ENCODE measurements at places on chromosomes 7 and 10.

DNA sequence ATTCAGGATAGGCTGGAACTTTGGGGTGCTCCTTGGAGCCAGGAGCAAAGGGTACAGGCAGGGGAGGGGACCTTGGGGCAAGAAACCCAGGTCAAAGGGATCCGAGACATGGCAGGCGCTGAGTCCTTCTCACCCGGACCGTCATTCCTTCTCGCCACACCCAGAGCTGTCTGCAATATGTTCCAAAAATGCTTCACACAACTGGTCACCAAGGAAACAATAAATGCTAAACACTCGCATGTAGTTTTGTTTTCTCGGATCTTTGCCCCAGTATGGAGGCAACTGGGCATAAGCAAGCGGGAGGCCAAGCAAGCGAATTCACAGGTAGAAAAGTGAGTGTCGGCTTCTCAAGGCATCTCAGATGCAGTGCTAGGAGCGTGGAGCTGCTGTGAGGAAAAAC lies 80.8 kb downstream of the PIP4K2A start:
- no peak for DNase-seq

- DNase-seq: peak; percentile 50
These were observed 375.0 kb downstream of the TYW1 start for GRCh38 chr7:67371429-67372305.

DNA sequence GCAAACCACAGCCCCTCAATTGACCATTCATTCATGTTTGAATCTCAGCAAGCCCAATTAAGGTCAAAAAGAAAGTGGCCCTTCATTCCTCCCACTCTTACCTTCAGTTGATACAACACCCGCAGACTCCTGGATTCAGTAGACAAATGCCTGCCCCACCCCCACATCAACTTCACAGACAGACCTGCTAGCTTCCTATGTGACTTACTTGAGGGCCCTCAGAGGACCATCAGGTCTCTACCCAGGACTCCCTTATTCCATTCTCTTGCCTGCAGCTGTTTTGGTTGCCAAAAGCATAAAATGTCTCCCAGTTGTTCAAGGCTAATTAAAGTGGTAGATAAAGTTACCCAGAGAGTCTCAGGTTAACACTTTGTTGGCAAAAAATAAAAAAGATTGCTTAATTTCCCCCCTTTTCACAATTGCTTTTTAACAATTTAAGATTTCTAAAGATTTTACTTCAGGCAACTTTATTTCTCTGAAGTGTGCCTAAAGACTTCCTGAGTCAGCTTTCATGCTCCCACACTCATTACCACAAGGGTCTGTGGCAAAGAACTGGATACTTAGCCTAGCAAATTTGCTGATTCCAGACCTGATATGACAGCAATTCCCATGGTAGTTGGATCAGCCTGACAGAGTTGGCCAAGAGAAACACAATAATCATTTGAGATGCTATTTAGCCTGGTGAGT lies 3.3 kb upstream of the MTERF1 start:
- no peak for DNase-seq

DNA sequence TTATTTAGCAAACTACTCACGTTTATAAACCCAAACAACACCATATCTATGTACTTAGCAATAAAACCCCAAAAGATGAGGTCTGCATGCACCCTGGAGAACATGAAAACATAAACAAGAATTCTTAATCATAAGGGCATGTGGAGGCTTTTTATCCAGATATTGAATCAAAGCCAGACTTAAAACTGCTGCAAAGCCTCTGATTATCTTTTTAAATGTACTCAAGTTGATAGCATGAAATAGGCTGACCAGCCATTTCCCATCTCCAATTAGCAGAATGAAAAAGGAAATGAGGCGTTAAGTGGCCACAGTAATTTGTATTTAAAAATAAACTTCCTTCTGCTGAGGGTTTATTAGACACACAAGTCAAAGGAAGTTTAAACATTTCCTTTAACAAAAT lies 48.3 kb downstream of the ITIH5 start:
- DNase-seq: no peak

- no peak for DNase-seq
These were observed 706 bp downstream of the TBATA start for GRCh38 chr10:70784471-70784870.

GRCh38 chr7:10221084-10221483 lies 752.6 kb upstream of the PHF14 start:
- DNase-seq: no peak

DNA sequence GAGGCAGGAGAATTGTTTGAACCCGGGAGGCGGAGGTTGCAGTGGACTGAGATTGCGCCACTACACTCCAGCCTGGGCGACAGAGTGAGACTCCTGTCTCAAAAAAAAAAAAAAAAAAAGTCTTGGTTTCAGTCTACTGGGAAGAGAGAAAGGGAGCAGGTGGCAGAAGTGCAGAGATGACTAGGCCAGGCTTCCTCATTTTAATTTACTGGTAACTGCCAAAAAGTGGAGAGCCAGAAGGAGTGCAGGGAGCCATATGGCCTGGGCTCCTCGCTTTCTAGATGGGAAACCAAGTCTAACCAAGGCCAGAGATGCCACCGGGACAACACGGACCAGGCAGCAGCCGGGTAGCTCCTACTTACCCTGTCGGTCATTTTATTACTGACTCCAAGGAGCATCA lies 12.2 kb downstream of the SEPHS1 start:
- no peak for DNase-seq

GRCh38 chr10:28890121-28890950 lies 213.0 kb downstream of the BAMBI start:
- DNase-seq: no peak

DNA sequence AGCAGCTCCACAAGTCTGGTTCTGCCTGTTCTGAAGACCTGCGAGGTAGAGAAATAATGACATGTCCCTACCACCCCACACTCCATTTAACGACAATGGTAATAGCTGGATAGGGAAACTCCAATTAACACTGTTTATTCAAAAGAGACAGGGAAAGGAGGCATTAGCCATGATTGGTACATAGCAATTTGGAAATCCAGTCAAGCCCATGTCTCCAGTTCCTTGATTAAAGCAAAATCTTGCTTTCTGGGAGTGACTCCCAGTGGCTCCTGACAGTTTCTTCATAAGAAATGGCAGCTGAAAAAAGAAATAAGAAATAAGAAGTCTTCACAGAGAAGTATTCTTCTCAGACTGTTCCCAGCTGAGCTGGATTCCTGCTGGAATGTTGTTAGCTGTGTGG lies 140.7 kb upstream of the LYZL2 start:
- DNase-seq: no peak

DNA sequence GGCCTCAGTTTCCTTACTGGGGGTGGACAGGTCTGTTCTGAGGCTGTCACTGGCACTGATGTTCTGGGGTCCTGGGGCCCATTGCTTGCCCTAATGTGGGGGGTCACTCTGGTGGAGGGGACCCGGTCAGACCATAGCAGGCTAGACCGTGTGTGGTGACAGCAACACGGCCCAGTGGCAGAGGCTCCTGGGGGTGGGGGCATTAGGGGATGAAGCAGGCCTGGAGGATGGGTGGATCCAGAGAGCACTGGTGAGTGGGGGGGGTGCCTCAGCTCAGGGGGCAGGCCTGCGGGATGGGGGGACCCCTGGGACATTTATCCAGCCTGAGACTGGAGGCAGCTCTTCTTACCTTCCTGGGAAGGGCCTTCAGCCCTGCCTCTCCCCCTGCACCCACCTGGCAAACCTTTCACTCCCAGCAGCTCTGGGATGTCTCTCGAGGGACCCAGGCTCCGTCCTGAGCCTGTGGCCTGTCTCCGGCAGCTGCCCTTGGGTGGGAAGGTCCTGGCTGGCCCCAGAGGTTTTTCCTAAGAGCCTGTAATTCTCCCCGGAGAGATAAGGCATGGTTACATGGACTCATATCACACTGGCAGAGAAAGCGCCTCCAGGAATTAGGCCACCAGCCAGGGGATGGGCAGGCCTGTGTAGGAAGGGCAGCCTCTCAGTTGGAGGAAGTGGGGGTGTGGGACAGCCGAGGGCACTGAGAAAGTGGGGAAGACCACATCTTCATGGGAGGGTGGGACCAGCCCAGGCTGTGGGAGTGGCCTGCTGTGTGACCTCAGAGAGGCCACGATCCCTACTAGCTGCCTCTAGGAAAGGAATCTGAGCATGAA lies 147.7 kb downstream of the UBE2H start:
- no peak for DNase-seq

DNA sequence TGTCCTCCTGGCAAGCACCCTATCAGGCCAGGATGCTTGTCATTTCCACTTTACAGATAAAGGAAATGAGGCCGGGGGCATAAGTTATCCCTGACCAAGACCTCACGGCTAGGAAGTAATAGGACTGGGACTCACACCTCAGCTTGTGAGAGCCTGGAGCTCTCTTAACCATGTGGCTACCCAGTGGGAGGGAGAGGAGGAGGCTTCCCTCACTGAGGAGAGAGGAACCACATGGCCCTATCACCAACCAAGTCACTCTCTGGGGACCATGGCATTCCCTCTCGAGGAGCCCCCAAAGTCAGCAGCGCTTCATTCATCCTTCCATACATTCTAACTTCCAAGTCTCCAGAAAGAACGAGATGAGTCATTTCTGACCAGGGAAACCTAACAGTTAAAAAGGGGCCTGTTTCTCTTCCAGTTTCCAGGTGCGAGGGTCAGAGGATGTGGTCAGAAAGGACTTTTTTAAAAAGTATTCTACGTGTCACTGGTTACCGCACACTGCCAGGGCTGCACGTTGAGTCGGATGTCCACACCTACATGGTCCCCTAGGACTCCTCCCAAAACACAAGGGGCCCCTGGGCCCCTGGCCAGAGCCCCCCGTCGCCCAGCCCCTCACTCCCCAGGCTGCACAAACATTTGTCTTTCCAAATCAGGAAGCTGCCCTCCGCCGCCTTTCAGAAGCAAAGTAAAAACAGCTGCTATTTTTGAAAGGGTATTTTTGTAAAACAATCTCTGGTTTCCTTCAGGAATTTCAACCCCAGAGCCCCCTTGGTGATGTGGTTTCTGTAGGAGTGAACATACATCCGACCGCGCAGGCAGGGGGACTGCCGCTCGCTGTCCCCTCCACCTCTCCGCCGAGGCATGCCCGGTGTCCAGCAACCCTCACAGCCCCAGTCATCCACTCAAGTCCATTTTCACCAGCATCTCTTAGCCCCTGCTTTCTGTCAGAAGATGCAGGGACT lies 128.2 kb upstream of the CHST15 start:
- no peak for DNase-seq

DNA sequence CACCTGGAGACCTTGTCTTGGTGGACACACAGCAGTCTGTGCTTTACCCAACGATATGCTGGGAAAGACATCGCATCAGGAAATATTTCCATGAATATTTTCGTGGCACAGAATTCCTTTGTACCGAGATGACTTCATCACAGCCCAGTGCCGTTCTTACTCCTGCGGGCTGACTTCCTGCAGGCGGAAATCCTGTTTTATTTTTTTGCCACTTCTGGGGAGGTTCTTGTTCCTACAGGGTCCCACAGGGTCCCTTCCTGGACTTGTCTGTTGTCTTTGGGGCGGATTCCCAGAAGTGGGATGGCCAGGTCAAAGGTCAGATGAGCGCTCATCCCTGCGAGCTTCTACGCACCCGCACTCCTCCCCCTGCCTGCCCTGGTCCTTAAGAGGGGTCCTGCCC lies 86.5 kb downstream of the DNAJB6 start:
- DNase-seq: no peak

DNA sequence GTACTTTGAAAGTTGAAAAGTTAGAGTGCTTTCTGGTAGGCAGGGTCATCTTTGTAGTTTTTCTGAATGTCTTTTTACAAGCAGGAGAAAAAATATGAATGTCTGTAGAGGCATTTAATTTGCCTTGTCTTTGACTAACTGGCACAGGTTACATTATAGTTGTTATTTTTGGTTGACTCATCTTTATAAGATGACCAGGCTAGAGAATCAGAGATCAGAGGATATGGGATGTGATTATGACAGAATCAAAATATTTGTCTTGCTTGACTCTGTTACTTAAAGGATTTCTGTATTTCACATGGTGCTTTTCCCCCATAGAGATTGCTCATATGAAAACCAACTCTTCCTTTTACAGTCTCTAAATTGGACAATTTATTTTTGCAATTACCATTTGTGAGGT lies 2.4 kb downstream of the ZMYND11 start:
- DNase-seq: no peak

DNA sequence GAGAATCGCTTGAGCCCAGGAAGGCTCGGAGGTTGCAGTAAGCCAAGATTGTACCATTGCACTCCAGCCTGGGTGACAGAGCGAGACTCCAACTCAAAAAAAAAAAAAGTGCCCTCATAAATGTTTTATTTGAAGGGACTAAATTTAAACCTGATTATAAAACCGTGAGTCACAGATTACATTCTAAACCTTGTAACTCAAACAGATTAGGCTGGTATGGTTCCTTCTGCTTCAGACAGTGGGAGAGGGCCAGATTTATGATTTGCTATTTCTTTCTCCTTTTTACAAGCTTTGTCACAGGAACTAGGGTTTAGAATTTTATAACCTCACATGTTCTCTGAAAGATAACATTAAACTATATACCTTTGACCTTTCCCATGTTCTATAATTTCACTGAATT lies 801.2 kb upstream of the ZWINT start:
- no peak for DNase-seq

DNA sequence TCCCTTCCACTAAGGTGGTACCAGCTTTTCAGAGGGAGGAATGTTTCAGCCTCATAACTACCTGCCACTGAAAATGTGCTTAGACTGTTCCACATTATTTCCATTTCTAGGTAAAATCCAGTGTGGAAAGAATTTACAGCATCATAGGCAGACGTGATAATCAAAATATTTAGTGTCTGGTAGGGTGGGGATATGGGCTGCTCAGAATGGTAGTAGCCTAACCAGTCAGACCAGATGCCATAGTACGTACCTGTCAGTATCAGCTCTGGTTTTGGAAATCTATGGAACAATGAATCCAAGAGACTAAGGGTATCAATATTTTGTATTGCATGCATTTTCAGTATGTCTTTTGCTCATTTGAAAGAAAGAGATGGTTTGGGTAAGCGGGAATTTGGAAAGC lies 76.8 kb upstream of the APBB1IP start:
- no peak for DNase-seq

GRCh38 chr10:121594623-121595350 lies 3.5 kb downstream of the FGFR2 start:
- no peak for DNase-seq

DNA sequence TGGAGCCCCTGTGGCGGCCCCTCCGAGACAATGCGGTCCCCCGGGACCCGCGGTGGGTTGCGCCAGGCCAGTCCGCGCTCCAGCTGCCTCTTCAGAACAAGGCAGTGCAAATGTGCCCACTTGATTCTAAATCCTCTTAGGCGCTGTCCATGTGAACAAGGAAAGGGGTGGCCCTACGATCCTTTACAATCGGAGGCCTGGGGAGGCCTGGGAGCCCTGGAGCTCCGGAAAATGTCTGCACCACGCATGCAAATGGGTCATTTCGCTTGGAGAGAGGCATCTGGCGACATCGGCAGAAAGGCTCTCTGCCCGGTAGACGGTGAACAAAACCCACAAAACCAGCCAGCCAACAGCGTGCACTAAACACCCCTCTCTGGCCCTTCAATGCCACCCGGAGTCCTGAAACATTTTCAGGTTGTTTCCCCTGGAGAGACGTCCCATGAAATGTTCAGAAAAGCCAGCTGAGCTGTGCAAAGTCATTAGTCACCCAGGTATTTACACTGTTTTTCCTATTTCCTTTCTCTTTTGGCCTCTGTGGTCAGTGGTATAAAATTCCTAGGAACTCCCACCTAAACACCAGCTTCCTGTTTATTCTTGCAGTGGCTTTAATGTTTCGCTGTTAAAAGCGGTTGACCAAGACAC lies 102.8 kb upstream of the ZNF438 start:
- peak; percentile 57 for DNase-seq

- DNase-seq: no peak
These were observed 13.8 kb upstream of the STOX1 start for GRCh38 chr10:68813559-68813958.
